ENCODE measurements at places on chromosomes 5 and 9.
A peak's percentile ranks its signal among the peaks of the same experiment; 100 is the strongest.

GRCh38 chr9:130938652-130939404 lies at the start of gene FIBCD1:
TSS of gene FIBCD1 (minus strand) at chr9:130939247. CDS start at chr9:130938607, 640 bp downstream.
- DNase-seq, result peak; percentile 21

DNA sequence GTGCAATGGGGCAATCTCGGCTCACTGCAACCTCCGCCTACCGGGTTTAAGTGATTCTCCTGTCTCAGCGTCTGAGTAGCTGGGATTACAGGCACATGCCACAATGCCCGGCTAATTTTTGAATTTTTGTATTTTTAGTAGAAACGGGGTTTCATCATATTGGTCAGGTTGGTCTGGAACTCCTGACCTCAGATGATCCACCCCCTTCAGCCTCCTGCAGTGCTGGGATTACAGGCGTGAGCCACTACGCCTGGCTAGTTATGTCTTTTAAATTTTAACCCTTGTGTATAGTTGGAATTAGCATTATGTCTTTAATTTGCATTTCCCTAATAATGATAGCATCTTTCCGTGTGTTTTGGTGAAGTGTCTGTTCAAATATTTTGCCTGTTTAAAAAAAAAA lies 11.5 kb downstream of the GPBP1 start:
- DNase-seq, result no peak

DNA sequence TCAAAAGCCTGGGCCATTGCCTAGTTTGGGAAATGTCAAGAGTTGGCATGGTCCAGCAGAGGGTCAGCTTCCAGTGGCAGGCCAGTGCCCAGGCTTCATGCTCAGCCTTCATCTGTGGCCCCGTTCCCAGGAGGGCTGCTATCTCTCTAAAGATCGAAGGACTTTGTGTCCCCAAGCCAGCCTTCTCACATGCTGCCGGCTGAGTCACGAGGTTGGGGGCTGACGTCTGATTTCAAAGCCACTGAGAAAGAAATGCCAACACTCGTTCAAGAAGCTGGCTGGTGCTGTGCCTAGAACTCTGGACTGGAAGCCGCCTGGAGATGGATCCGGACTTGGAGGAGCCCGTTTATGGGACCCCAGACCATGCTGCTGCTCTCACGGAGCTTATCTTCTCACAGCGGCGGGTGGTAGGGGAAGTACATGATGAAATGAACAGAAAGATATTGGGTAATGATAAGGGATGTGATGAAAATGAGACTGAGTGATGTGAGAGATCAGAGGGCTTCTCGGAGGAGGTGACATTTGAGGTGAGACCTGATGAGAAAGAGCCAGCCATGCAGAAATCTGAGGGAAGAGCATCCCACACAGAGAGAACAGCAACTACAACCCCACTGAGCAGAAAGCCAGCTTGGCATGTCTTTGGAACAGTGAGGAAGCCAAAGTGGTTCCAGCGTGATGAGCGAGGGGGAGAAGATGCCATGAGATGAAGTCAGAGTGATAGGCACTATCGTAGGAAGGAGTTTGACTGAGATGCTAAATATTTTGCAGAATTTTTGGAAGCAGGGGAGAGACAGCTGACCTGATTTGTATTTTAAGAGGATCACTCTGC lies 54.9 kb upstream of the BOD1 start:
- DNase-seq, result no peak

GRCh38 chr9:129783516-129784361 lies 19.2 kb upstream of the TOR1B start:
- peak; percentile 57 for DNase-seq

DNA sequence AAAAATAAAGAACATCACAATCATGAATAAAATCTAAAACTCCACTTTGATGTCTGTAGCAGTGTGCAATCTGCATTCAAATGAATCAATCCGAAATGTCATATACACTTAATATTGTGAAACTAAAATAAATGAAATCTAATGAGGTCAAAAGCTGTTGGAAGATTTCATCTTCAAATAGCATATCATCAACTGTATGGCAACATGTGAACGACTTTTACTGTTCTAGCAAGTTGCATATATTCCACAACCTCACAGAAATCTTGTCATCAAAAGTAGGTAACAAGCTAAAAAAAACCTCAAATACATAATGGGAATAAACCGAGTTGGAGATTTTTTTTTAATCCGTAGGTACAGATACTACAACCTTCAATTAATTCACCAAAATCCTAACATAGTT lies 1.2 kb downstream of the PTBP3 start:
- DNase-seq, result no peak

GRCh38 chr5:78597068-78597973 lies 51.3 kb downstream of the LHFPL2 start:
- no peak for DNase-seq

GRCh38 chr5:100553209-100553608 lies 18.0 kb downstream of the FAM174A start:
- no peak for DNase-seq

GRCh38 chr5:180155365-180155926 lies 53.6 kb downstream of the RASGEF1C start:
- no peak for DNase-seq

DNA sequence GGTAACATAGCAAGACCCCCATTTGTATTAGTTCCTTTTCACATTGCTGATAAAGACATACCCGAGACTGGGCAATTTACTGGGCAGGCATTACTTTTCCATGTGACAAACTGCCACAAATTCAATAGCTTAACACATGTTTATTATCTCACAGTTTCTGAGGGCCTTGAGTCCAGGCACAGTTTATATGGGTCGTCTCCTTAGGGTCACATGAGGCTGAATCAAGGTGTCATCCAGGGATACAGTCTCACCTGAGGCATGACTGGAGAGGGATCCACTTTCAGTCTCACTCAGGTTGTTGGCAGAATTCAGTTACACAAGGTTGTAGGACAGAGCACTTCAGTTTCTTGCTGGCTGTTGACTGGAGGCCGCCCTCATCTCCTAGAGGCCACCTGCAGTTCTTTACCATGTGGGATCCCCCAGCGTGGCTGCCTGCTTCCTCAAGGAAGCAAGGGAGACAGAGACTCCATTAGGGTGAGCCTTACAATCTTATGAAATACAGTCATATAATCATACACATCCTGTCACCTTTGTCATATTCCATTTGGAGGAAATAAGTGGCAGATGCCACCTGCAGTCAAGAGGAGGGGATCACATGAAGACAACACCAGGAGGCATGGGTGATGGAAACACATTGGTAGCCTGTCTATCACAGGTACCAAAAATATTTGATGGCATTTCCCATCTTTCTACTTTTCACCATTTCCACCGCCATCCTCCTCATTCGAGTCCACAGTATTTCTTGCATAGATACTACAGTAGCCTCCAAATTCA lies 15.1 kb upstream of the ERAP1 start:
- no peak for DNase-seq

DNA sequence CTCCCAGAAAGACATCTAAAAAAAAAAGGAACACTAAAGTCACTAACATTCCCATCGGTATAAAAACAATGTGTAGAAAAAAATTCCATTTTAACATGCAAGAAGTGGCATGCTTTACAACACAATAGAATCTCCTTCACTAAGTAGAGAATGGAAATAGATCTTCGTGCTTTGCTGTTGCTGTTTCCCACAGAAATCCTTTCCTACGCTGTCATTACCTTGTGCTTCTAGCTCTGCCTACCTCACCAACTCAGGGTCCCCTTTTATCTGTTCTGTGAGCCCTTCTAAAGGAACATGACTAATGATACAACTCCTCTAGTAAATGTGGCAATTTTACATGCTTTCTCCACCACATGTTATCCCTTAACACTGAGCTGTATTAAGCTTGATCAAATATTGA lies 202.9 kb downstream of the MCTP1 start:
- no peak for DNase-seq

Measured in stimulated activated CD4-positive, alpha-beta T cell treated with anti-CD3 and anti-CD28 coated beads, Interleukin-1b, Interleukin-23, amount 100 ng/mL, for 24 hours (primary cell).